ENCODE measurements at places on chromosomes 4 and X.

DNA sequence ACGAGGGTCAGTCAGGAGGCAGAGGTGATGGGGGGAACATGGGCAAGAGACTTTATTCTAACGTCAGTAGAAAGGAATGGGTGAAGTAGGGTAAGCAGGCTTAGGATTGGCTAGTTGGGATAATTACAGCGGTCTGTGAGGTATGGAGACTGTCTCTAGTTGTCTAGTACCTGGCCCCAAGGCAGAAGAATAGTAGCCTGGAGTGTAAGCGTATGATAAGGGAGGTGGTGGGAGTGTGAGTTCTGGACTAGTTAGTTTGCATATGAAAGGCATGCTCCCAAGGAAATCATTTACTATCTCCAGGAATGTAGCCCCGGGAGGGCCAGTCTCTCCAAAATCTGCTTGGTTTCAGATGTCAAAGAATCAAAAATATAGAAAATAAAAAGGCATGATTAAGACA lies 219.6 kb upstream of the ANXA3 start:
- DNase-seq = no peak

DNA sequence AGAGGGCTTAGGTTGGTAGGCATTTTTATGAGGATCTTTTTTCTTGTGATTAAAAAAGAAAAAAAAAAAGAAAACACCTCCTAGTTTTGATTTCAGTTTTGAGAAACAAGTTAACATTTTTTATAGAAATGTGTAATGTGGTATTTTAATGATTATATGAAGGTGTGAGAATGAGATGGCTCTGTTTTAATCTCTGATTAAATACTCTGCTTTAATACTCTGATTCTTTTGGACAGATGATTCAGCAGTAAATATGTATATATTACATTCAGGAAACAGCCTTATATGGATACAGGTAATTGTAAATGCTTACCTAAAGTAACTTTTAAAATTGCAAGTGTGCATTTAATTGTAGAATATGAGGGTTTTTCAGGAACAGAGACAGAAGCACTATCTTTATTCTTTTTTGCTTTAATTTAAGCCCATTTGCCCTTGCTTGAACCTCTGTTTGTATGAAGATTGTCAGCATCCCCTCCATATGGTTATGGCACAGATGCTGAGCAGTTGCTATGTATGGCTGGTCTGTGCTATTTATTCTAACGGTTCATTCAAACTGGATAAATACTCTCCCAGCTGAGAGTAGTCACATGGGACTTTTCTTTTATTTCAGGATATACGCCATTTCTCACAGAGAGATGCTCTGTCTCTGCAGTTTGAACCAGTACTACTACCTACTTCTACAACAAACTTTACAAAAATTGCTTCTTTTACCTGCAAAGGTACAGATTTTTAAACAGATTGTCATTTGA lies 101.0 kb upstream of the TLR2 start:
- DNase-seq = no peak

DNA sequence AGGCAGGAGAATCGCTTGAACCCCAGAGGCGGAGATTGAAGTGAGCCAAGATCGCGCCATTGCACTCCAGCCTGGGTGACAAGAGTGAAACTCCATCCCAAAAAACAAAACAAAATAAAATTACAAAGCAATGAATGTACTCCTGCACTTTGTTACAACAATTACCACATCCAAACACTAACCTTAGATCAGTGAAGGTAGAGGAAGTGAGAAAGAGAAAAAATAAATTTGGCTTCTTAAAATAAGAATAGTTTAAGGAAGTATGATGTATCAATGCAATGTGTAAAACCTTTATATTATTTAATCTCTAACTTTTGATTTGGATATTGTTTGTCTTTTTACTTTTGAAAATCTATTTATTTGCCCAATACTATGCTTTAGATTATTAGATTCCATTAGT lies 21.7 kb upstream of the CSN1S1 start:
- no peak for DNase-seq

GRCh38 chrX:2610246-2611170 lies 80.6 kb upstream of the CD99 start:
- DNase-seq = no peak

GRCh38 chr4:2408401-2408958 lies 10.0 kb downstream of the ZFYVE28 start:
- DNase-seq = no peak

DNA sequence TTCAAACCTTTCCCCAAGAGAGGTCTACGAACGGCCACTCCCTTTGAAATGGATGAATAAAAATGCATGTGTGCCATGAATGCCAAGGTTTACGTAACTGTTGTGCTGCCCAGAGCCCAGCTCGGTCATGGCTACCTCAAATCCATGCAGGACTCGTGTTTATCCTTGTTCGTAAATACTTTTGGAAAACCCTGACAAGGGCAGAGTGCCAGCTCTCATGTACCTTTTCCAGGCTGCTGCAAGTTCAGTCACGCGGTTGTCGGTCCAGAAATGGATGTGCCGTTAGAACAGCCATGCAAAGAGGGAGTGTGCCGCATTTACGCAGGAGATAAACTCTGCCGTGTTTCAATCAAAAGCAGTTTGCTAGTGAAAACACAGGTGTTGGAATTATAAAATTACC lies 123.4 kb downstream of the AMELX start:
- no peak for DNase-seq

Data from stimulated activated CD4-positive, alpha-beta T cell treated with anti-CD3 and anti-CD28 coated beads, Interleukin-4, amount 100 ng/mL, for 4 hours (primary cell).